Kasumi-1 (cell line): ENCODE measurements at places on chromosomes 13 and 19.

- DNase-seq: no peak
Measured at GRCh38 chr13:97274829-97275649, 52.9 kb downstream of the MBNL2 start.

DNA sequence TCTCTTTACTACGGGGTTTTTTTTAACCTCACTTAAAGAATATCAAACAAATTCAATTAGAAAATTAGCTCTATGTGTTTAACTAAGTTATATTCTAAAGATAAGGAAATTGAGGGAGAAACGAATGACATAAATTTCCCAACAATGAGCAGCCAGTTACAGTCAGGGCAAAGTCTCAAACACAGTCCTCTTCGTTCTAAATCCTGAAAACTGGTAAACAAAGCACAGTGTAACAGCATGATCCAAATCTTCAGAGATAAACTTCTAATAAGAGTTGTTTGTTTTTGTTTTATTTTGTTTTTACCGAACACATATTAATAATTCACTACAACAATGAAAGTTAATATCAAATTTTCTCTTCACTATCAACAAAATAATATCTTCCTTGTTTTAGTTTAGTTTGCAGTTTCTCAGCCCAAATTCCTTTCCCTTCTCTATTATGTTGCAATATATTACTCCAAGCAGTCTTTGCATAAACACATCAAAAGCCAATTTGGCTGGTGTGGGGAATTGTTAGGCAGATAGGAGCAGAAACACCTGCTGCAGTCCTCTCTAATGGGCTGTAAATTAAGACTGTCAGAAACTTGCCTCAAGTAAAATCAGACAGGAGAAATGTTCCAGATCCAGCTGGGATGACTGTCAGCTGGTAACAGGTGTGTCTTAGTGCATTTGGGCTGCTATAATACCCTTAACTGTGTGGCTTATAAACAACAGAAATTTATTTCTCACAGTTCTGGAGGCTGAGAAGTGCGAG is 106.5 kb upstream of the SGCG start:
- no peak for DNase-seq

DNA sequence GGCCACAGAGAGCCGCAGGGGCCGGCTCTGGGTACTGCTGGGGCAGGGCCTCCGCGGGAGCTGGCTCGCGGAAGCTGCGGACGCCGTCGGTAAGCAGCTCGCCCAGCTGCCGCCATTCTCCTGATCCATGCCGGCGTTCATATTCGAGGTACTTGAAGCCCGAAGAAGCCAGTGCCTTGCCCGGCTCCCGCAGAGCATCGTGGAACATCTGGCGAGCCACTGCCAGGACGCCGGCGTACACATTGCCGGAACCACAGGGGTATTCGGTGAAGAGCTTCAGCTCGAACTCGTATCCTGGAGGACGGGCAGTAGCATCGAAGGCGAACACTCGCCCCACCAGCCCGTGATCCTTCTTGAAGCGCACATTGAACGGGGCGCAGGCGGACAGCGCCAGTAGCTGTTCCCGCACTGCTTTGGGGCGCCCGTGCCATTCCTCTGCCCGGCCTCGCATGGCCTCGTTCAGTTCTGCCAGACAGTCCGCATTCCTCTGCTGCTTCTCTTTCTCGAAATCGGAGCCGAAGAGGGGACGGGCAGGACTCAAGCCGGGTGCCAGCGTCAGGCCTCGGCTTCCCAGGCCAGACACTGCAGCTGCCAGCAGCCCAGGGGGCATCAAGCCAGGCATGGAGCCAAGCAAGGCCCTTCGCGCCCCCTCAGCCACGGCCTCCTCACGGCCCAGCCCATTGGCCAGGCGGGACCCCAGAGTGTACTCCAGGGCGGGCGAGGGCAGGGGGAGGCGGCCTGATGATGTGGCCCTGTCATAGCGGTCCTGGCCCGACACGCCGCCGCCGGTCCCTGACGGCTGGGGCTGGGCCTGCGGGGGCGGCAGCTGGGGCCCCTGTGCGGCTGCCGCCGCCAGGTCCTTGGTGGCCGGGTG is 1.0 kb downstream of the IRF2BP1 start:
- no peak for DNase-seq

- DNase-seq: peak; percentile 14
Measured at GRCh38 chr19:10510301-10510802, 6.9 kb downstream of the S1PR5 start.

DNA sequence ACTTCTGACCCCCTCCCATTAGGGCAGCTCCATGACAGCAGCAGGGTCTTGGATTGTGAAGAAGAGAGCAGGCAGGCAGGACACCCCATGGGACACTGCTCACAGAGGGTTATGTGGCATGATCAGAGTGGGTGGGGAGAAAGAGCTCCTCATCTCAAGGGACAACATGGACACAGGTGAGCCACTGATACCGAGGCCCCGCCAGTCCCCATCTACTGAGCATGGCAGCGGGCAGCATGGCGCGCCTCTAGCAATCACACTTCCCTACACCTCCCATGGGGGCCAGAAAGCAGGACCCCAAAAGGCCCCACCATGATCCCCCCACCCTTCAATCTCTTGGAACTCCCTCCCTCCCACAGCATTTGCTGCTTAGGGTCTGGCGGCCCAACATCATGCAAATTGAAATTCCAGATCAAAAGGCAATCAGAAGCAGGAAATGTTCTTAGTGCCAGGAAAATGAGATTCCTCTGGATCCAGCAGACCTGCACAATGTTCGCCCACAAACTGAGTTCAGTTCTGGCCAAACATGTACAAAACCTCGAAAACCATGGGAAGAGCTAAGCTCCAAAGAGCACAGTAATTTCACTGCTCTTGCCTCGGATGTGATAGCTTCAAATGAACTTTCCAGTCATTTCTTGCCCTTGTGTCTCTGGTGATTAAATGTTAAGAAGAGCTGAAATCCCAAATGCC is 14.8 kb downstream of the DOCK9 start:
- no peak for DNase-seq
